Cerebellar nuclear complex (tissue), 1 donor: ENCODE measurements at places on chromosomes 4 and X.

GRCh38 chr4:158146736-158147135 lies 26.1 kb downstream of the GASK1B start:
- DNase-seq = no peak

GRCh38 chr4:92303621-92304027 lies at the start of gene GRID2:
Gene GRID2, plus strand, starts transcription at chr4:92303966.
- peak; percentile 66 for DNase-seq

DNA sequence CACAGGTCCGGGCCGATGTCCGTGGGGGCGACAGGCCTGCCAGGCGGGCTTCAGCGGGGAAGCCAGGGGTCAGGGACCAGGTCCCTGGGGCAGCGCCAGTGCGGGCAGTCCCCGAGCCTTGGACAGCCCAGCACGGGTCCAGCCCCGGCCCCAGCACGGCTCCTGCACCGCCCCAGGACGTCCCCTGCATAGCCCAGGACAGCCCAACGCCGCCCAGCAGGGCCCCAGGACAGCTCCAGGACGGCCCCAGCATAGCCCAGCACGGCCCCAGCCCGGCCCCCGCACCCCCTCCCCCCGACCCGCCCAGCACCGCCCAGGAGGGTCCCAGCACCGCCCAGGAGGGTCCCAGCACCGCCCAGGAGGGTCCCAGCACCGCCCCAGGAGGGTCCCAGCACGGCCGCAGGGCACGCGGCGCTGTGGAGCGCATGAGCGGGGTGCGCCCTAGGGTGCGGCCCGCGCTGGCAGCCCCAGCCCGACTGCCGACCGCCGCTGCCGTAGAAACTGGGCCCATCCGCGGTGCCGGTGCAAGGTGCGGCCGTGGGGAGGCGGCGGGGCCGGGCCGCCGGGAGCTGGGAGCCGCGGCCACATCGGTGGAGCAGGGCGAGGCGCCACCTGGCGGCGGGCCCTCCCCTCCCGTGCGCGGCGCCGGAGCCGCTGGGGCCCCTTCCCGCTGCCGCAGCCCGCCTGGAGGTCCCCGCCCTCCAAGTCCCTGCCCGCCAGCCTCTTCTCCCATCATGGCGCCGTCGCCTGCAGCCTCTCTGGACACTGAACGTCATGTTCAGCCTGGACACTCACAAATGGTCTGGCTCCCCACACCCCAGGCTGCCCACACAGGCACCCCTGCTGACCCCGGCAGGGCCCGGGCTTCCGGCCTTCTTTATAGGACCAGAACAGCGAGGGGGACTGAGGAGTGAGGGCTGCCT lies 106.8 kb upstream of the NKX1-1 start:
- no peak for DNase-seq

DNA sequence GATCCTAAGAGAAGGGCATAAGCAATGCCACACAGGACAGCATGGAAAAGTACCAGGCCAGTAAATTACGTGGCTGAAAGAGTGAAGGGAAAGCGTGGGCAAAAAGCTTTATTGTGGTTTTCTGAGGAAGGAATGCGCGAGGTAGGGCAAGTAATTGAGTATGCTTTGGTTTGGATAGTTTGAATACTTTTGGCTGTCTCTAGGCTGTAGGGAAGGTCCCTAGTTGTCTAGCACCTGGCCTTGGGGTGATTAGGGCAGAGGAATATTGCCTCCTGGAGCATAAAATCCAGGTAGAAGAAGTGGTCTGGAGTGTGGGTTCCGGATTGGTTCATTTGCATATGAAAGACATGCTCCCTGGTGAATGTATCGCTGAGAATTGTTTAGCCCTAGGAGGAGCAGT lies 46.4 kb upstream of the NALF2 start:
- no peak for DNase-seq

GRCh38 chr4:10974371-10974770 lies 289.8 kb upstream of the CLNK start:
- DNase-seq = no peak

- no peak for DNase-seq
Measured at GRCh38 chrX:22520128-22520828, 247.6 kb downstream of the CBLL2 start.

DNA sequence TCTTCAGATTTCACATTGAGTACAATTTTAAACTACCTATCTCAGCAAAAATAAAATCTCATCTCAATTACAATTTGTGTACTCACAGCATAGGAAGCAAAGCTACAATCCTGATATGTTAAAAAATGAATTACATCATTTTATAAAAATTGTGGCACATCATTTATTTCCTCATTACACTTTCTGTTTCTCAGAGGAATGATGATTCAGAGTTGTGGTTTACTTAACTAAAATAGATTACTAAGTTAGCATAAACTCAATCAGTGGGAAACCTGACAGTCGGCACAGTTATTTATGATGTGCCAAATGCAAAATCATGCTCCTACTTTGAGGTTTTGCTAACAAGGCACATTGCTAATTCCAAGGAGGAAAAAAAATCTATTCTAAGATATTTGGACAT lies 325.0 kb downstream of the FBXO8 start:
- DNase-seq = no peak

DNA sequence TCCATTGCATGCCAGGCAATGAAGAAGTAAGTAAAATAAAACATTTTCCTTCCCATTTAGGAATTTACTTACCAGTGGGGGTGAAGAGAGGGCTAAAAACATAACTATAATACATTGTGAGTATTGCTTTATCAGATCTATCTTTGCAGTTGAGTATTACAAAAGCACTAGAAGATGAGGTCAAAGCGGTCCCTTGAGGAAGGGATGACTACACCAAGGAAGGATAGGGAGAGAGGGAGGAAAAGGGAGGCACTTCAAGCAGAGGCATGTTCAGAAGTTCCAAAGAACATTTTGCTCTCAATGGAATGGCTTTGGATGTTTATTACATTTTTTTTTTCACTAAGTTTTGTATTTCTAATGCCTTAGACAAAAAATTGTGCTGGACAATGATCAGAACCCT lies 127.8 kb downstream of the TET2 start:
- DNase-seq = no peak

DNA sequence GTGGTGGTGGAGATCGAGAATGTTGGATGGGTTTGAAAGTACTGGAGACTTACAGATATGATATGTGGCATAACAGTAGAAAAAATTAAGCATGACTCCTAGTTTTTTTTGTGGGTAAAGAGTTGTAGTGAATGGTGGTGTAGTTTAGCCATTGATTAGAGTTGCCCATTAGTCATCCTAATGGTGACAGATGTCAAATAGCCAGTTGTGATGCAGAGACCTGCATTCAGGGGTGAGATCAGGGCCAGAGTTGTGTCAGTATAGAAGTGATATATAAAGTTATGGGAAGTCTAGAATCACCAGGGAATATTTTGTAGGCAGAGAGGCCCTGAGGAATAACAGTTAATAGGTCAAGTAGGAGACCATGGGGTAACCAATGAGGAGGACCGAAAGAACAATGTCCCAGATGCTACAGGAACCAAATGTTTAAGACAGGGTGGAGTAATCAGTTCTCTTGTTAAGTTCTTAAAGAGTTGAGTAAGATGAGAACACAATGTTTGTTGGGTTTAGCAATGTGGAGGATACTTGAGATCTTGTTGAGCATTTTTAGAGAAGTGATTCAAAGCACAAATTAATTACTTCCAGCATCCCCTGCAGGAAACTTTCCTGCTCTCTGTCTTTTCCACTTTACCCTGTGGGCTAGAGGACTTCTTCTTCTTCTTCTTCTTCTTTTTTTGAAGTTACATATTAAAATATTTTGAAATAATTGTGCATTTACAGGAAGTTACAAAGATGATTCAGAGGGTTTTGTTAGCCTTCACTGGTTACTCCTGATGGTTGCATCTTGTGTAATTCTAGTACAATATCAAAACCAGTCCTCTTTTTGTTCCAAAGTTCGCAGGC lies 13.3 kb downstream of the SGMS2 start:
- no peak for DNase-seq

- DNase-seq = no peak
Measured at GRCh38 chr4:145299380-145300076, 119.1 kb upstream of the OTUD4 start.

GRCh38 chr4:29459926-29460325 lies 1260.2 kb upstream of the PCDH7 start:
- DNase-seq = no peak

- no peak for DNase-seq
Measured at GRCh38 chr4:87014284-87014782, 79.5 kb downstream of the AFF1 start.

DNA sequence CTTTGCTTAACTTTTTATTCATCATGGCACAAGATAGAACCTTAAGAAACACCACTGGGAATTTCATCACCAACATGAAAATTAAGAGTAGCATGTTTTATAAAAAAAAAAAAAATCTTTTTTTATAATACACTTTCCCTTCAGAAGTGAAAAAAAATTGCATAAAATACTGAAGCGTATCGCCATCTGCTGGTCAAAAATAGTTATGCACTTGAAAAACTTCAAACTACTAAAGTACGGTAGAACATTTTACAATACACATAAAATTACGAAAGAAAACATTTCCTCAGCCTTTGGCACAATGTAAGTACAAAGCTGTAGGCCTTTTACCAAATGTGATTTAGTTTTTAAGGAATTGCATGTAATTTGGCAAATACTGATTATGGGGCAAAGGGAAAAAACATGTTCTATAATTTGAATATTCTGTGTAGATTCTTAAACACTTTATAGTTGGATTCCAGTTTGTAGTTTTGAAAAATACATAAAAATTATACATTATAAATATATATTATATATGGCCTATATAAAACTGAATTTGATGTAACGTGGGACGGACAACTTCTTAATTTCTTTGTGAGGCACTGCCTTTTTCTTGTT lies 26.5 kb downstream of the HCCS start:
- DNase-seq = no peak

GRCh38 chrX:13966793-13967125 lies 62.9 kb downstream of the GEMIN8 start:
- no peak for DNase-seq

GRCh38 chr4:123479944-123480343 lies 83.3 kb downstream of the SPRY1 start:
- DNase-seq = no peak

DNA sequence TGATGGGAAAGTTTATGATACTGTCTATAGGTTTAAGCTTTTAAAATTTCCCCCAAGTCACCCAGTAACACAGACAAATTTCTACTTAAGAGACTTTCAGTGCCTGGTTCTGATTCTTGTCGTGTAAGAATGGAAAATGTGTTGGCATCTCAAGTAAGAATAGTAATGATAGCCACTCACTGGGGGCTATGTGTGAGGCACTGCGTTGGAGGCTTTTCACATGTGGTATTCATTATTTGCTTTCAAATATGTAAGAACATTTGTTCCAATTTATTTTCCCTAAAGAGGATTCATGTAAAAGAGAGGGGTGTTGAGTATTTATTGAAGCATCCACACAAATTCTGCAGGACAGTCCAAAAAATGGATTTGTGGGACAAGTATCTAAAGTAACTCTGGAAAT lies 143.6 kb downstream of the FNIP2 start:
- DNase-seq = no peak

DNA sequence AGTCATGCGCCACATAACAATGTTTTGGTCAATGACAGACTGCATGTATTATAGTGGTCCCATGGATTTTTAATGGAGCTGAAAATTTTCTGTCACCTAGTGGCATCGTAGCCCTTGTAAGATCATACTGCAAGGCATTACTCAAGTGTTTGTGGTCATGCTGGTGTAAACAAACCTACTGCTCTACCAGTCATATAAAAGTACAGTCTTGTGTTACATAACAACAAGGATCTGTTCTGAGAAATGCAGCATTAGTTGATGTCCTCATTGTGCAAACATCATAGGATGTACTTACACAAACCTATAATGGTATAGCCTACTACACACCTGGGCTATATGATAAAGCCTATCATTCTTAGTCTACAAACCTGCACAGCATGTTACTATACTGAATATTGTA lies 34.6 kb downstream of the COX18 start:
- no peak for DNase-seq
